ENCODE measurements at places on chromosomes 3 and 15. TPM values are rescaled to one million over a fixed set of nuclear protein-coding genes. Genes with fewer than 3 reads are reported as not detected.

- no peak overlapping the region for H3K27ac ChIP-seq
- no peaks in the 10 kb centered on the region for H3K27me3 ChIP-seq
- no peak for DNase-seq
- no peak overlapping the region for H3K4me3 ChIP-seq
- no peaks in the 10 kb centered on the region for H3K36me3 ChIP-seq
- H3K4me1 ChIP-seq, result no peaks in the 10 kb centered on the region
These were observed 8.8 kb downstream of the ABHD6 start for GRCh38 chr3:58246148-58247047.

- peaks cover 26% of the 10 kb centered on the region for H3K4me1 ChIP-seq
- no peaks in the 10 kb centered on the region for H3K36me3 ChIP-seq
- H3K4me3 ChIP-seq, result no peak overlapping the region
- no peaks in the 10 kb centered on the region for H3K27me3 ChIP-seq
- no peak for DNase-seq
These were observed 10.8 kb downstream of the CTSH start for GRCh38 chr15:78933823-78934654.

The ALG1L2 gene
- total RNA-seq, result 0.44 TPM

GRCh38 chr3:12695112-12695511 lies 31.2 kb upstream of the RAF1 start:
- no peaks in the 10 kb centered on the region for H3K36me3 ChIP-seq
- H3K27ac ChIP-seq, result no peak overlapping the region
- no peak for DNase-seq
- no peaks in the 10 kb centered on the region for H3K27me3 ChIP-seq
- H3K4me3 ChIP-seq, result no peak overlapping the region

GRCh38 chr3:160808838-160809237 lies 52.8 kb downstream of the PPM1L start:
- no peaks in the 10 kb centered on the region for H3K36me3 ChIP-seq
- H3K27ac ChIP-seq, result no peak overlapping the region
- H3K27me3 ChIP-seq, result no peaks in the 10 kb centered on the region

The MST1R gene
- 113 TPM for total RNA-seq

The ERICH6 gene
- total RNA-seq, result not detected

- H3K36me3 ChIP-seq, result no peaks in the 10 kb centered on the region
- peak; percentile 4 for DNase-seq
- no peak overlapping the region for H3K27ac ChIP-seq
- H3K4me1 ChIP-seq, result peaks cover 14% of the 10 kb centered on the region
- H3K4me3 ChIP-seq, result no peak overlapping the region
These were observed 32.9 kb downstream of the ZBTB11 start for GRCh38 chr3:101643861-101644613.

The CPN2 gene
- total RNA-seq, result not detected

GRCh38 chr3:197392961-197393360 lies 94.5 kb upstream of the DLG1 start:
- H3K27ac ChIP-seq, result no peak overlapping the region
- DNase-seq, result no peak
- peaks cover 16% of the 10 kb centered on the region for H3K27me3 ChIP-seq
- no peak overlapping the region for H3K4me3 ChIP-seq
- peaks cover 23% of the 10 kb centered on the region for H3K4me1 ChIP-seq

DNA sequence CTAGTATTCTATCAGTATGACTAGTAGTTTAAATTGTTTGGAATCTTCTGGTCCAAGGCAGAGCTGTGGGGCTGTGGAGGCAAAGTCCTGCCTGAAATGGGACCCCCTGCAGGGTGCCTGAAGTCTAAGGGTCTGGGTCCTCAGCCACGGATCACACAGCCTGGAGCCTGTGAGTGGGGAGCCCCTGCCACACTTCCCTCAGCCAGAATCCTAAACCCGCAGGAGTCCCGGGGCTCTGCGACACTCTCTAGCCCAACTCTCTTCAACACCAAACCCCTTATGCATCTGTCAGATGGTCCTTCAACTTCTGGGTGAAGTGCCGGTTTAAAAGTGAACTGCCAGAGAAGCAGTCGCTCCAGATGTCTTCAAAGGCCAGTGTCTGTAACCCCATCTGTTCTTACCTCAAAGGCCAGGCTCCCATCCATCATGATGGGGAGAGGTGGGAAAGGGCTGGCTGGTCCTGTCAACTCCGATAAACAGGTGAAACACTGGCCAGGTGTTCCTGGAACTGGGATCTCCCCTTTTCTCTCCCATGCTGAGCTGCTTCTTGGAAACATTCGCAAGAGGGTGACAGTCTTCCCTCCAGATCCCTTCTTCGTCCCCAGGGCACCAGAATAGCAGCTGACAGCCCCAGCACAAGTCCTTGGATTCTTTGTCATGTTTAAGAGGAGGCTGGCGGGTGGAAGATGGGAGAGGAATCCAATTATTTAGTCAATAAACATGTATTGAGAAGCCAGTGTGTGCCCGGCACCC lies 45.6 kb downstream of the CPN2 start:
- H3K27me3 ChIP-seq, result no peaks in the 10 kb centered on the region
- H3K27ac ChIP-seq, result no peak overlapping the region
- peaks cover 13% of the 10 kb centered on the region for H3K4me1 ChIP-seq
- H3K36me3 ChIP-seq, result no peaks in the 10 kb centered on the region

DNA sequence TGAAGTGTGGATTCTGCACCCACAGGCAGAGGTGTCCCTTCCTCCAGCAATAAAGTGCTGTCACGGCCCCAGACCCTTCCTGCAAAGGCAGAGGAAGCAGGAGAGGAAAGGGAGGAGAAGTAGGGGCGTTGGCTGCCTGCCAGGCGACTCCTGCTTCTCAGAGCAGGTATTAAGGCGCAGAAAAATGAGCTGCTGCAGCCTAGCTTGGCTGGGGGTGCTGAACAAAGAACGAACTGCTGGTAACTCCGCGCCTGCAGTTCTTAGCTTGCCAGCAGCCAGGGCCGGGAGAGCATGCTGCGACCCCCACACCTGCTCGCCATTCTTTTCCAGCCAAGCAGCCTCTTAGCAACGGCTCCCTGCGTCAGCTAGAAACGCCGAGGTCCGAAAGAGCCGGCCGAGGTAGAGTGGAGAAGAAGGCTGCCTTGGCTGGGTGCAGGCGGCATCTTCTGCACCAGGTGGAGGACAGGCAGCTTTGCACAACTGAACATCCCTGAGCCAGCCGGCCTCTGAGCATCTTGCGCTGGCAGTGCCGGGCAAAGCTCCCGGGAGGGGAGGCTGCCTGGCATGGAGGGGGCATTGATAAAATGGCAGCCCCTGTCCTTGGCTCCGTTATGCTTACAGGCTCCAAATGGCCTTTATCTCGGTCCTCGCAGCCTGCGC lies 296.0 kb downstream of the MEX3B start:
- H3K27me3 ChIP-seq, result peaks cover 51% of the 10 kb centered on the region
- DNase-seq, result no peak
- no peak overlapping the region for H3K4me3 ChIP-seq
- no peak overlapping the region for H3K27ac ChIP-seq

DNA sequence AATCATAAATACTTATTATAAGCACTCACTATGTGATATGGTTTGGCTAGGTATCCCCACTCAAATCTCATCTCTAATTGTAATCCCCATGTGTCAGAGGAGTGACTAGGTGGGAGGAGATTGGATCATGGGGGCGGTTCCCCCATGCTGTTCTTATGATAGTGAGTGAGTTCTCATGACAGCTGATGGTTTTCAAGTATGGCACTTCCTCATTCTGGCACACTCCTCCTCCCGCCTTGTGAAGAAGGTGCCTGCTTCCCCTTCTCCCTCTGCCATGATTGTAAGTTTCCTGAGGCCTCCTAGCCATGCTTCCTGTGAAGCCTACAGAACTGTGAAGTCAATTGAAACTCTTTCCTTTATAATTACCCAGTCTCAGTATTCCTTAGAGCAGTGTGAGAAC lies 53.3 kb upstream of the CHMP2B start:
- no peak overlapping the region for H3K4me3 ChIP-seq
- H3K27me3 ChIP-seq, result no peaks in the 10 kb centered on the region
- no peaks in the 10 kb centered on the region for H3K36me3 ChIP-seq
- H3K4me1 ChIP-seq, result no peaks in the 10 kb centered on the region
- DNase-seq, result no peak
- no peak overlapping the region for H3K27ac ChIP-seq

GRCh38 chr15:70475407-70475781 lies 288.0 kb downstream of the UACA start:
- peaks cover 3% of the 10 kb centered on the region for H3K27me3 ChIP-seq
- peak overlapping the region; percentile 88 for H3K27ac ChIP-seq
- no peak for DNase-seq
- no peaks in the 10 kb centered on the region for H3K36me3 ChIP-seq
- H3K4me1 ChIP-seq, result peaks cover 38% of the 10 kb centered on the region
- H3K4me3 ChIP-seq, result peak overlapping the region; percentile 48

- no peak overlapping the region for H3K4me3 ChIP-seq
- no peak for DNase-seq
- no peaks in the 10 kb centered on the region for H3K36me3 ChIP-seq
- no peaks in the 10 kb centered on the region for H3K4me1 ChIP-seq
These were observed 798.3 kb downstream of the ROBO1 start for GRCh38 chr3:78969483-78969882.

The ARGFX gene
- total RNA-seq, result not detected

GRCh38 chr15:89409184-89410038 lies 74.8 kb upstream of the POLG start:
- no peaks in the 10 kb centered on the region for H3K27me3 ChIP-seq
- H3K36me3 ChIP-seq, result no peaks in the 10 kb centered on the region
- H3K27ac ChIP-seq, result no peak overlapping the region
- no peak for DNase-seq
- H3K4me3 ChIP-seq, result no peak overlapping the region

- H3K27ac ChIP-seq, result no peak overlapping the region
- no peaks in the 10 kb centered on the region for H3K27me3 ChIP-seq
- DNase-seq, result no peak
- H3K36me3 ChIP-seq, result no peaks in the 10 kb centered on the region
- H3K4me3 ChIP-seq, result peak overlapping the region; percentile 63
- peaks cover 5% of the 10 kb centered on the region for H3K4me1 ChIP-seq
These were observed 1.2 kb upstream of the ABHD17C start for GRCh38 chr15:80693682-80694610.

The C3orf22 gene
- not detected for total RNA-seq

The ERC2 gene
- total RNA-seq, result not detected

- no peak overlapping the region for H3K4me3 ChIP-seq
- H3K27ac ChIP-seq, result no peak overlapping the region
- no peaks in the 10 kb centered on the region for H3K27me3 ChIP-seq
- H3K36me3 ChIP-seq, result no peaks in the 10 kb centered on the region
- no peak for DNase-seq
These were observed 1.9 kb downstream of the MB21D2 start for GRCh38 chr3:192915722-192916121.

DNA sequence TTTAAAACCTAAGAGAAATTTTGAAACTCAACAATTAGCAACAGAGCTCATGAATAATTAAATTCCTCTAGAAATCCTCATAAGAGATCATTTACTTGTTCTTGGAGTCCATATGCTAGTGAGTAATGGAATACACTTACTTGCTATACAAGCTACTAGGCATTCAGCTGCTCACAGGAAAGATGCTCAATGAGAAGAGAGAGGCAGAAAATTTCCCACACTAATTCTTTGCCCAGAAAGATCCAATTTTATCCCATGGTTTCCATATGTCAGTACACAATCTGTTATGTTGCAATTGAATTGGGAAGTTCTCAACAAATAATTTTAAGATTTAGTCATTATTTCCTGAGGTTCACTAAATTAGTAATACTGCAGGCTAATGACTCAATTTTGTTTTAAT lies 310.4 kb downstream of the RYR3 start:
- H3K27me3 ChIP-seq, result peaks cover 58% of the 10 kb centered on the region
- no peaks in the 10 kb centered on the region for H3K4me1 ChIP-seq
- H3K4me3 ChIP-seq, result no peak overlapping the region
- H3K36me3 ChIP-seq, result no peaks in the 10 kb centered on the region
- no peak for DNase-seq

Data from HCT116 (cell line).